ENCODE measurements at places on chromosomes 12 and 14. TPM values are rescaled to one million over a fixed set of nuclear protein-coding genes. Genes with fewer than 3 reads are reported as not detected.

DNA sequence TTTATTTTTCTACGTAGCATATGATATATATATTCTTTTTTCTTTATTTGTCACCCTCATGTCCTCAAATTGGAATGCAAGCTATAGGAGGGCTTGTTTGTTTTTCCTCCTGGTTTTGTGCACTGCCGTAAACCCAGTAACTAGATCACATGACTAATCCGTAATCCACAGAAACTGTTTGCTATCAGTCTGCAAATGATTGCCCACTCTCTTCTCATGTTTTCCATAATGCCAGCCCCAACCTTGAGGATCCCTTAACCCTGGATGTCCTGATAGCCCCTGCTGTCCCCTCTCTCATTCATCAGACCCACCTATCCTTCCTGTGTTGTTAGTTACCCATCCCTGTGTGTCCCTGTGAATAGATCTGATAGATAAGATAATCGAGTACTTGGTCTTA lies 94.0 kb downstream of the TSPAN9 start:
- no peak for DNase-seq

GRCh38 chr12:51395283-51396230 lies 4.4 kb upstream of the GALNT6 start:
- no peak for DNase-seq

- no peak for DNase-seq
Measured at GRCh38 chr12:106866426-106867080, 89.2 kb upstream of the TMEM263 start.

GRCh38 chr12:109212460-109213115 lies 96.2 kb downstream of the ACACB start:
- DNase-seq = no peak

EIF2S3B gene
- 2.4 TPM for total RNA-seq

- peak; percentile 73 for DNase-seq
Measured at GRCh38 chr12:115709540-115710011, 567.9 kb downstream of the MED13L start.

PROX2 gene
- not detected for total RNA-seq

GRCh38 chr12:49933796-49934195 lies 16.7 kb upstream of the AQP2 start:
- no peak for DNase-seq

GRCh38 chr14:86084097-86084496 lies 554.2 kb downstream of the FLRT2 start:
- no peak for DNase-seq

DNA sequence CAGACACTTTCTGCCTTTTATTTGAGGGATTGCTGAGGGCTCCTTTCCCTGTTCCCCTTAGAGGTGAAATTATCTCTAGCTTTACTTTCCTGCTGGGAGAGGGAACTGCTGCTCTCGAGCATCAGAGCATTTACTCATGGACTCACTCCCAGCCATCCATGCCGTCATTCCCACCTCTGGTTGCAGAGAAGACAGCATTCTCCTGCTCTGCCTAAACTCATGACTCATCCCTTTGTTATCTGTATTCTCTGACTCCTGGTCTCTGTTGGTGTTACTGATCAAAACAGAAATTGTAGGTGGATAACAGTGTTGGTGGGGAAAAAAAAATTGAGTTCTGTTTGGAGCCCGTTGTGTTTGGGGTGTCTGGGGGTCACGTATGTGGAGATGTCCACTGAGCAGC lies 159.3 kb downstream of the TTC8 start:
- no peak for DNase-seq

DNA sequence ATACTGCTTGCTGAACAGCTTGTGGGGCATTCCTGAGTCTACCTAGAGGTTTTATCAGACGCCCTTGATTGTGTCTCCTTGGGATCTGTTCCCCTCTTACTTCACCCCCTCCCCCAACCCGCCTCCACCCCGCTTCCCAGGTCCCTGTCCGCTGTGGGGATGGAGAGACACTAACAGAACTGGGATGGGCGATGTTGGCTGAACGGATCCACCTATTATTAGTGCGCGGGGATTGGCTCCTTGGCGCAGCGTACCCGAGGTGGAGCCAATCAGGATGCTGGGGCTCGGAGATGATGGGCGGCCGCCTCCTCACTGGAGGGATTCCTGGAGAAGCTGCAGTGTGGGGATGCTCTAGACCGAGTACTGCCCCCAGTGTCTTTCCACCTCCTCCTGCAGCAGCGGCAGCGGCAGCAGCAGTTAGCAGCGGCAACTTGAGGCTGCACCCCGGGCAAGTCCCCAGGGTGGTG lies at the start of gene SYT1:
Gene SYT1, plus strand, starts transcription at position 372 of the 467 bp plus-strand sequence.
- peak; percentile 80 for DNase-seq

GRCh38 chr12:111635524-111635923 lies 36.4 kb upstream of the ATXN2 start:
- peak; percentile 9 for DNase-seq

BAZ2A gene
- total RNA-seq = 92.0 TPM

GRCh38 chr14:73238941-73239340 lies 1.6 kb downstream of the PAPLN start:
- no peak for DNase-seq

GRCh38 chr12:96769400-96769799 lies 137.7 kb upstream of the NEDD1 start:
- no peak for DNase-seq

GRCh38 chr14:53601409-53601808 lies 355.2 kb downstream of the BMP4 start:
- no peak for DNase-seq

- no peak for DNase-seq
Measured at GRCh38 chr12:114287821-114288525, 118.0 kb downstream of the TBX5 start.

DNA sequence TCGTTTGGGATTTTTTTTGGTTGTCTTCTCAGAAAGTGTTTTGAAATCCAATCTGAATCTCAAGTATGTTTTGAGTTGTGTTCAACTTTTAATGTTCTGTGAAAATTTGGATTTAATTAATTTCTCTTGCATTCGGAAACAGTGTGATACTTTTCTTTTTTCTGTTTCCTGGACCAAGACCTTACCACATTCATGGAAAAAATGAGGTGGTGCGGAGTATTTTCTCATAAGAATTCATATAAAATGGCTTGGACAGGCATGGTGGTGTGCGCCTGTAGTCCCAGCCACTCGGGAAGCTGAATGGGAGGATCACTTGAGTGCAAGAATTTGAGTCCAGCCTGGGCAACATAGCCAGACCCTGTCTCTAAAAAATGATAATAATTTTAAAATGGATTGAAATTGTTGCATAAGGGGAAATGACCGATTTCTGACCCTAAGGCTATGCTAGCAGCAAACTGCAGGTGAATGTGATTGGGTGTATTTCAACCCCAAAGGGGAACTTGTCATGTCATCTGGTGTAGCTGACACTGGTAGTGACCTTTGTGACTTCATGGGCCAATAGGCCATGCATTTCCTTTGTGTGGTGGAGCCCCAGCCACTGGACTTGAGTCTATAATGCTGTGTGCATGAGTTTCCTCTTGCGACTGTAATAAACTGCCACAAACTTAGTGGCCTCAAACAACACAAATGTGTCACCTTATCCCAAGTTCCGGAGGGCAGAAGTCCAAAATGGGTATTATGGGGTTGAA lies 123.5 kb upstream of the RFLNA start:
- DNase-seq = no peak

DNA sequence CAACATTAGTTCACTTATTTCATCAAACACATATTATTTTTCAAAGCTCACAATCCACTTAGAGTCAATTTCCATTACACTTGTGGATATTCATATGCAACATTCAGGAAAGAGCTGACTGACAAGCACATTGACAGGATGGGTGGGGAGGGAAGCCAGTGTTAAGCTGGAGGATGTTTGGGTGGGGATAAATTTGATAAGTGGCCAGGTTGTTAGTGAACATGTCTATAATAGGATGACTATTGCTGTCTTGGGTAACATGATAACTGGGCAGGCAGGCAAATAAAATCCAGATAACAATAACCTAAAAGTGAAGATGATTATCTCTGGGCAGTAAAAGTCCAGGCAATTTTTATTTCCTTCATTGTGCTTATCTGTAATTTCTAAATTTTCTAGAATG lies 73.8 kb upstream of the OSBPL8 start:
- no peak for DNase-seq

DNA sequence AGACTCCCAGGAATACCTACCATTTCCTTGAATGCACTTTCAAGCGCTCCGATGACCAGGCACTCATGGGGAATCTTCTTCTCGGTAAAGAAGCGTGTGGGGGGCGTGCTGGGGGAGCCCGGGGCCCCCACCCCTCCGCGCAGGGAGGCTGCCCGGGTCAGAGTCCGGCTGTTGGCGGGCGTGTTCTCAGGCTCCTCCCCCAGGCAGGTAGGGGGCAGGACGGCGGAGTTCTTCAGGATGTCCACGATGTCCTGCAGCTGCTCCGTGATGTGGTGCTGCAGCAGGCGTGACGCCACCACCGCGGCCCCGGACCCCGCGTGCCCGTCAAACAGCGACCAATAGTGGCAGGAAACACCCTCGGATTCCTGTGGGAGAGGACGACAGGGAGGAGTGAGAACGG lies 133.2 kb downstream of the PPM1H start:
- no peak for DNase-seq

DNA sequence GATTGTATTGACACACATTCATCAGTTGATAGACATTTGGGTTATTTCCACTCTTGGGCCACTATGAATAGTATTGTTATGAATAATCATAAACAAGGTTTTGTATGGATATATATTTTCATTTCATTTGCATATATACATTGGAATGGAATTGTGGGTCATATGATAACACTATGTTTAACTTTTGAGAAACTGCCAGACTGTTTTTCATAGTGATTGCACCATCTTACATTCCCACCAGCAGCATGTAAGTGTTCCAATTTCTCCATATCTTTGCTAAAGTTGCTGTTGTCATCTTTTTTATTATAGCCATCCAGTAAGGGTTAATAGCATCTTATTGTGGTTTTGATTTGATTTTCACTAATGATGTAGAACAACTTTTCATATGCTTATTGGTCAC lies 198.5 kb upstream of the PPFIA2 start:
- no peak for DNase-seq

LTB4R2 gene
- total RNA-seq = 5.8 TPM

- DNase-seq = no peak
Measured at GRCh38 chr12:54197010-54197409, 8.2 kb upstream of the SMUG1 start.

DNA sequence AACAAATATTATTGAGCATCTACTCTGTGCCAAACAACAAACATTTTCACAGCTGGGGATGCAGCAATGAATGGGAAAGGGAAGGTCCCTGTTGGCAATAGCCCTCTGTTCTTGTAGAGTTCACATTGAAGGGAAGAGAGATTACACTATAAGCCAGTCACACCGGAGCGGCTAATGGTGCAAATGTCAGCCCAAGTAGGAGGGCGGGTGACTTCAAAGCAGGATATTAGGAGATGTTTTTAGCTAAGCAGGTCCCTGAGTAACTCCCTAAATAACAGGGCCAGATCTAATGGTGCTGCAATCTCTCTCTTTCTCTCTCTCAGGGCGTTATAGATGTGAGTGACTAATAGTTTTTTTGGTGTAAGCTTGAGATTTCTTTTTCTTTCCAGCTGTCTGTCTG lies 30.7 kb downstream of the FLVCR2 start:
- DNase-seq = no peak

ZDHHC22 gene
- total RNA-seq = not detected

IFT43 gene
- 43.9 TPM for total RNA-seq

CCDC196 gene
- total RNA-seq = not detected

POTEG gene
- total RNA-seq = not detected

- peak; percentile 27 for DNase-seq
Measured at GRCh38 chr12:3658327-3659163, 94.4 kb downstream of the CRACR2A start.

- DNase-seq = peak; percentile 53
Measured at GRCh38 chr14:21868442-21869046, 194.9 kb upstream of the OR4E1 start.

DNA sequence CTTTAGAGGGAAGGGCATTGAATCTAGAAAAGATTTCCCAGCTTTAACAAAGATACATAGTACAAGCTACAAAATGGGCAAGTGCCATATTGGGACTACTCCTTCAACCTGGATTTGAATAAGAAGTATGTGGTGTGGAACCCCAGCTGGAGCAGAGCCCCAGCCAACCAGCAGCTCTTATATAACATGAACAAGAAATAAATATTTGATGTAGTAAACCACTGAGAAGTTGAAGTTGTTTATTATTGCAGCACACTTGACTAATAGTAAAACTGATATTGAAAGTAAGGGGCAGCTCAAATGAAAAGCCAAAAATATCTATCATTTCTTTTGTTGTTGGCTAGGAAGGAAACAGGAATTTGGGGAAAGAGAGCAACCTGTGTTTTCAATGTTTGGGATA lies 701.8 kb downstream of the TMTC2 start:
- no peak for DNase-seq

GRCh38 chr14:64673316-64673715 lies 30.9 kb upstream of the PLEKHG3 start:
- no peak for DNase-seq

COX14 gene
- total RNA-seq = 31.2 TPM

GRCh38 chr12:18296909-18297280 lies 35.6 kb downstream of the PIK3C2G start:
- no peak for DNase-seq

NFATC4 gene
- 38.2 TPM for total RNA-seq

GRCh38 chr14:71907793-71908515 lies 24.3 kb upstream of the RGS6 start:
- DNase-seq = no peak

DNA sequence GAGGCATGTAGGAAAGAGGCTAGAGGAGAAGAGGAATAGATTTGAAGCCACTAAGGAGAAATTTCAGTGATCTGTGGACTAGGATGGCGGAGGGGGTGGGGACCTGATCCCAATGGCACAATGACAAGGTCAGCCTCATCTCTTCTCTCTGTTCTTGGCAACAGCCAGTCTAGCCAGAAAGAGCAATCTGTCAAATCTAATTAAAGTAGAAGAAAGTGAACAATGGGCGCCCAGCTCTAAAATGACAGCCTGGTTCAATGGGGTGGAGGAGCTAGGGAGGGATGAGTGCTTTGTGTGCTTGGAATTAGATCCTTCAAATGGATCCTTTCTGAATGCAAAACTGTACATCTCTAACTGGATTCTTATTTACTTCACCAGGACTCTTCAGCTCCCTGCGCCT lies 37.2 kb upstream of the TUBA1C start:
- no peak for DNase-seq

- DNase-seq = no peak
Measured at GRCh38 chr12:117968151-117968789, 520 bp downstream of the KSR2 start.

GRCh38 chr14:22391908-22392565 lies 197.0 kb downstream of the DAD1 start:
- DNase-seq = peak; percentile 68

- peak; percentile 6 for DNase-seq
Measured at GRCh38 chr12:122366685-122367475, 55.6 kb downstream of the CLIP1 start.

EPS8 gene
- 153 TPM for total RNA-seq

GRCh38 chr14:23183479-23183878 lies at the start of gene SLC7A8:
TSS of gene SLC7A8 (minus strand) at chr14:23183660. CDS start at chr14:23182914, 746 bp downstream.
- DNase-seq = peak; percentile 89

GRCh38 chr14:100031506-100032281 lies 33.5 kb upstream of the EVL start:
- peak; percentile 37 for DNase-seq

CD69 gene
- 5.2 TPM for total RNA-seq

DNA sequence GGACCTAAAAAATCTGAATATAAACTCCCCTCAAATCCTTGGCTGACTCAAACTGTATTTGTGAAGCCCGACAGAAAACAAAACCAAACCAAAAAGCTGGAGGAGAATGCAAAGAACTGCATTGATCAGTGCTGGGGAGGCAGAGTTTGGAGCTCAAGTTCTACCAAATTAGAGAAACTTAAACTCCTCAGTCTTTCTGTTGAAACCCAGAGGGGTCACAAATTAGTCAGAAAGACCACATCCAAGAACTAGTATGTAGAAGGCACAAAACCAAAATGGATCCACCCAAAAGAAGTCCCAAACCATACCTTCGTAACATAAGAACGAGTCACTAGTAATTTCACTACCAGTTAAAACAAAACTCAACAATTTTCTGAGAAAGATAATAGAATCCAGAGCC lies 15.3 kb upstream of the PRKAB1 start:
- DNase-seq = no peak

Measured in lung (tissue), 17 donors.